ENCODE measurements at places on chromosomes 1 and 21.

DNA sequence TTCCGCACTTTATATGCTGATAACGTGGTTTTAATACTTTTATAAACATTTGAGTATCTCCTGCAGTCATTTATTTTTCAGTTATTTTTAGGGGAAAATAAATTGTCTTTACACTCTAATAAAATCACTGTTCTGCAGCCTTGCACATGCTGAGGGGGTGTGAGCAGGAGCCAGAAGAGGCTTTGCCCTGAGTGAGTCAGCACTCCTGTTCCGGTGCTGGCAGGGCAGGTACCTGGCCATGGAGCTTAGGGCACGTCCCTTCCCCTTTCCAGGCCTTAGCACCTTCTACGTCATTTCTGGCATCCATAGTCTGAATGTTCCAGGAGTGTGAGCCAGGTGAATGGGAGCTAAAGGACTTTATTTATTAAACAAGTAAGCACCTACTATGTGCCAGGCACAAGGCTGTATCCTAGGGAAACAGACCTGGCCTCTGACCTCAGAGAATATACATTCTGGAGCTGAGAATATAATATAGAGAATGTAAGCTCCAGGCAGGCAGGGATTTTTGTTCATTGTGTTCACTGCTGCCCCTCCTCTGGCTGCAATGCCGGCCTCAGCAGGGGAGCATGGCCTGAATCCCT is 402.9 kb downstream of the PTPRU start:
- DNase-seq, result no peak

- peak; percentile 29 for DNase-seq
Observed at GRCh38 chr1:222009105-222009730, 267.3 kb upstream of the DUSP10 start.

DNA sequence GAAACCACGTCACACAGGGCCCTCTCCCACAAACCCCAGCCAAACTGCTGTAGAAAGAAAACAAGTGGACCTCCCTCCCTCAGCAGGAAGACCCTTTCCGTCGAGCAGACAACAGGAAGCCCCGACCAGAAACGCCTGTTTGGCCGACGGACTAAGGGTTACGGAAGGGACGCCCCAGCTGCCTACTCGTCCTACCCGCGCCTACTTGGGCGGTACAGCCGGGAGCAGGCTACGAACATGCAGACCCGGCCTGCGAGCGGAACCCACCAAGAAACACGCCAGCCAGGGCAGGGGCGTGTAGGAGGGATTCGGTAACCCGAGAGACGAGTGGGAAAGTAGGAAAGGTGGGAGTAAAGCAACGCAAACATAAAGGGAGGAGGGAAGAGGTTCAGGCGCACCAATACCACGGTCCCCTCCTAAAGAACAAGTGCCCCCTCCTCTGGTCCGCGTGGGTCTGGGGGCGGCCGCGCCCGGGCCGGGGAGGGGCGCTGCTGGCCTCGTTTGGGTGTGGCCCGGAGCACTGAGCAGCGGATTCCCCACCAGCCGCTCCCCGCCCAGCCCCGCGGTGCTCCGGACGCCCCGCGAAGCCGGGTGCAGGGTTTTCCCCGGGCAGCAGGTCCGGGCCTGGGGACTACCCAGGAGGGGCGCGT is 450 bp downstream of the S100A10 start:
- no peak for DNase-seq

GRCh38 chr1:27877115-27877416 is 4.7 kb downstream of the THEMIS2 start:
- DNase-seq, result no peak

- DNase-seq, result no peak
Observed at GRCh38 chr1:19365721-19366120, 53.6 kb downstream of the SLC66A1 start.

DNA sequence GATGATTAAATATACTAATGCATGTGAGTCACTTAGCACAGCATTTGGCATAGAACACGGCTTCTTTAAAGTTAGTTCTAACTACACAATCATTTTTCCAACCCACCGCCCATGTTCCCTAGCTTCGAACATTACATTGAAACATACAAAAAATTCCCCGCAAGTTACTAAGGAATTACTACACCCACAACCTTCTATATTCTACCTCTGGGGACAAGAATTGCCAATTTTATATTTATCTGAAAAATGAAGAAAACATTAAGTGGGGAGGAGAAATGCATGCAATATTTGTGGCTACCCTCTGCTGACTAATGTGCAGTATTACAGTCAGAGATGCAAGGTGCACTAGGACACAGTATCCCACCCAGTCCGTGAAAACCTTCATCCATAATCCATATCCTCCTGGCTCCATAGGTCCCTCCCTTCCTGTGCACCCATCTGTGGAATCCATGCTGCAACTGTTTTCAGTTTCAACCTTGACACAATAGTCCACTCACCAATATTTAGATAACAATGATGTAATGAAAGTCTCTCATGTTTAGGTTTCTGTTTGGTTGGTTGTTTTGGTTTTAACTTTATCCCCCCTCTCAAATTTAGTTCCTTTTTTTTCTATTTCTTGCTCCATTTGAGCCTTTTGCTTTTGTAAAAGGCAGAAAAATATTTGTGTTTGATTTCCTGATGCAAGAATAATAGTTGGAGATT is 31.6 kb downstream of the RGS5 start:
- DNase-seq, result peak; percentile 42

- DNase-seq, result no peak
Observed at GRCh38 chr1:180358649-180359048, 128.6 kb downstream of the LHX4 start.

- no peak for DNase-seq
Observed at GRCh38 chr1:201781437-201781836, 47.5 kb upstream of the IPO9 start.

DNA sequence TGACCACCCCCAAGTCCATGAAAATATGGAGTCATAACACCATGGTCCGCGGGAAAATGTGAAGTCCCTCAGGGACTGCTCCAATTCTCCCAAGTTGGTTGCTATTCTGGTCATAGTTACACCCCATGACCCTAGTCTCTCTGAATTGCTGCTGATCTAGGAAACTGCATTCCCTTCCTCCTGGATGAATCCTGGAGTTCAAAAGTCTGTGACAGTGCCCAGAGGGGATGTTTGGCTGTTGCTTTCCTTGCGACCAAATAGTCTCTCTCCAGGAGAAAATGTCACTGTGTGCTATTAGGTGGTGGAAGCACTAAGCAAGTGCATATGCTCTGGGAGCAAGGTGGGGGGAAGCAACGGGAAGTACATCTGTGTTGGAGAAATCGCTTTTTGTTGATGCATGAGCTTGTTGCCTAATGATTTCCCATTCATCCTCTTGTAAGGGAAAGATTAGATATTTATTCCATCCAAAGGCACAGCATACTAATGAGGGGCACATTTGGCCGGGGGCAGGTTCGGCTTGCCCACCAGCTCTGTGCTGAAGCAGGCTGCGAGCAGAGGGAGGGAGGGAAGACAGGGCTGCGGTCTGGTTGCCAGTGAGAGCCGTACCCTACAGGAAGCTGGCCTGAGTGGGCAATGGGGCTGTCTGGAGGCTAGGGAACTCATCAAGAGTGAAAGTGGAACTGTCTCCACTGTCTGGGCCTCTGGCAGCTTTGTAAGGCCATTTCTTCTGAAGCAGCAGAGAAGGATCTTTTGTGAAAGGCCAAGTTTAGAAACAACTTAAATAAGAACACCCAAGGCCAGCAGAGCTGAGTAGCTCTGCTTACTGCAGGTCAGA is 27.2 kb downstream of the SYT6 start:
- peak; percentile 40 for DNase-seq

DNA sequence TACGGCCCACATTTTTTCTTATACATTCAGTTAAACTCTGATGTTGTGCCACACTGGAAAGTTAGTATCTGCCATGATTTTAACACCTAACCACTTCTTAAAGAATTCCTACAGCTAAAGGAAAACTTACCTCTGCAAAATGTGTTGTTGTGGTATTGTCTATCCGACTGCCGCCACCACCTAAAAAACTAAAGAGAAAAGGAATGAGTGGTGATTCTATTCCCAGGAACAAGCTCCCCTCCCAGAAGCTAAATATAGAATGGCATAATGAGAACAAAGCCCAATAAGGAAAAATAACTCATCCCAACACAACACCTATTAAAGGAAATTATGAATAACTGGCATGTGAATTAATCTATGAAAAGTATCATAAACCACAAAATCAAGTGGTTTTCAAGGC is 39.5 kb downstream of the RNF115 start:
- no peak for DNase-seq

DNA sequence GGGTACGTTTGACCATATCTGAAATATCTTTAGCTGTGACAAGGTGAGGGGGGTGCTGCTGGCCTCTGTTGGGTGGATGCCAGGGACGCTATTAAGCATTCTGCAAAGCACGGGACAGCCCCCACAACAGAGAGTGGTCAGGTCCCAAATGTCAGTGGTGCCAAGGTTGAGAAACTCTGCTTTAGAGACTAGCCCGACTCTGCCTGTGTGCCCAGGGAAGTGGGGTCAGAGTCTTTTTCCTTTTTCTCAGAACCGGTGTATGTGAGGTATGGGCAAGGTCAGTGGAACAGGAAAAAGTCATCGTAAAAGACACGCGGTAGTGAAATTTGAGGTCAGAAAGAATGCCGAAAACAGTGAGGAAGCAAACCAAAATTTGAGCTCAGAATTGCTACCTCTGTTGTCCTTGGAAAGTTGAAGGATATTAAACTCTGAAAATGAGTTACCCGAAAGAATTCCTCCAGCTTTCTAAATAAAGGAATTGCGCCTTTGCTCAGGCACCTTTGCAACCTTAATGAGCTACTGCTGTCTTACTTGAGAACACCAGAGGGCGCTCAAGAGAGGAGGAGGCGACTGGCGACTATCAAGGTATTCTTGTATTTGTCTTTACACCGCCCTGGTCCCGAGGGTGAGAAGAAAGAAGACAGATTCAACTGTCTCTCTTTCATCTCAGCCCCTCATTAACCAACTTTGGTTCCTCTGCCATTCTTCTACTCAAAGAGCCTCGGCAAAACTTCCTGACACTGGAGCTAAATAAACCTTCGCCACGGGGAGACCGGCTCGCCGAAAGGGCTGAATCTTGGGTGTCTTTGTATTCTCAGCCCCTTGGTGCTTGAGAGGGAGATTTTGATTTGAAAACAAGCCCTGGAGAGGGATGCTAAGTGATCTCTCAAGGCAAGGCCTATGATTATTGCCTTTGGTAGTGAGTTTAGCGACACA is 85.4 kb upstream of the OLIG2 start:
- DNase-seq, result peak; percentile 36

GRCh38 chr21:36790616-36791015 is 91.7 kb downstream of the SIM2 start:
- no peak for DNase-seq

DNA sequence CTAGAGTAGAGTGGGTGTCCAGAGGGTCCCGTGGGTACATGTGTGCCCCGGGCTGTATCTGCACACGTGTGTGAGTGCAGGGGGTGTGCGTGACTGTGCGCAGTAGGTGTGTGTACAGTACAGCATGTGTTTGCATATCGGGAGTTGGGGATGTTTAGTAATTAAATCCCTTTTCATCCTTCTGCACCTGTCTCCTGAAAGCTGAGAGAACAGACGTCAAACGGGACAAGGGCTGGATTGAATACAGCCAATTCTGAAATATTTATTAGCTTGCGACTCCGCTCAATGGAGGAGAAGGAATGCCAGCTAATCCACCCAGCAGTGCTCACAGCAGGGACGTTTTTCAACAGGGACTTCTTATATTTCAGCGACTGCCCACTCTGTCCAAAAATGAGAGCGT is 44.7 kb upstream of the CASZ1 start:
- no peak for DNase-seq

DNA sequence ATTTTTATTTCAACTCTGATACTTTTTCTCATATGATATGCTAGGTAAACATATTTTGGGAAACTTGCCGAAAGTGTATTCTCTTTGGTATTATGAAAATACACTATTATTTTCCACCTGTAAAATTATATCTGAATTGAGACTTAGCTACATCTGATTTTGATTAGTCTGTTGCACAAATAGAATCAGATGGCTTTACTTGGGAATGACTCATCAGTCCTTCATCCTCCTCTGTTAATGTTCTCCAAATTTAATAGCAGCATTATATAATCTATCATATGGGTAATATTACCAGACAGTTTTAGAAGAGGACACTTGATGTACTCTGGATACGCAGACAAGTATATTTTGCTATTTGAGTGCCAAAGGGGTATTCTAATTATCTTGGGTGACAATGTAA is 245.3 kb downstream of the CTH start:
- DNase-seq, result no peak

DNA sequence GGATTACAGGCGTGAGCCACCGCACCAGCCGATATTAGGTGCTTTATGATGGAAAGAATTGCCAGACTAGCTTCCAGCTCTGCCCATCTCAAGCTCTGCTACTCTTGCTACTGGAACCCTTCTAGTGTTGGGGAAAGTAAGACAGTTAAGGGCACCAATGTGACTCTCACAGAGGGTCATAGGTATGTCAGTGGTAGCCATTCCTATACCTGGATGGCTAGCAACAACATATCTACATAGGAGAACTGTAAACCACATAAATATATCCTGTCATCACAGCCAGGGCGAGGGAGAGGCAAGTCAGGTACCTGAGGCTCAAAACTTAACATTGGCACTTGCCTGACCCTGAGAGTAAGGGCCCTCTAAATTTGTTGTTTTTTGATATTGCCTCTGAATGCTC is 1.7 kb upstream of the RHOU start:
- DNase-seq, result no peak

DNA sequence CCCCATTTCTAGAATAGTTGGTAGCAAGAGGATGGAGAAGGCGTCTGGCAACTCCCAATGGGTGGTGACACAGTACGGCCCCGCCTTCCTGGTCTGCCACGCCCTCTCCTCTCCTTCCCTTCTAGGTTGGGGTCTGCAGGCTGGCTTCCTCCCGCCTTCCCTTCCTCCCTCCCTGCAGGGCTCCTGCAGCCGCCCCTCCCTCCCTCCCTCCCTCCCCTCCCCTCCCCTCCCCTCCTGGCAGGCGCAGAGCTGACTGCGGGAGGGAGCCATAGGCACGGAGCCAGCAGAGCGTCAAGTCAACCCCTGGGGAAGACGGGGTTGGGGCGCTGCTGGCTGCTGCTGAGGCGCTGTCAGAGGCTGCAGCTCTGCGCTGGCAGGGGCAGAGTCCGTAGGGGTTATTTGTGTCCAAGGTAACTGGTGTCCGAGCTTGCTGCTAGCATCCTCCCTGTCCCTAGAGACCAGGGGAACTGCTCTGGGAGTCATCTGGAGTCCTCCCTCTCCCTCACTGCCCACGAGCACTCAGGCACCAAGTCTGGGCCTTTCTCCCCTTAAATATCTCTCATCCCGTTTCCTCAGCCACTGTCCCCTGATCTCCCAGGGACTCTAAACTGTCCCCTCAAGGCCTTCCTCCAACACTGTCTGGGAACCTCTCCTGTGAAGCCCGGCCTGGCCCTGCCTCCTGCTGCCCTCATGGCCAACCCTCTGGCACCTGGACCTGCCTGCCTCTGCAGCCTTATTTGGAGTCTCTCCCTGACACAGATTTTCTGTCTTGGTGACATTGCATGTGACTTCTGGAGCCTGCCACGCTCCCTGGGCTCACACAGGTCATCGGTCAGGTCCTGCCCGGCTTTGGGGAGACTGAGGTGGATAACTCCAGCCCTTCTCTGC is 57.4 kb upstream of the ACOT11 start:
- no peak for DNase-seq

DNA sequence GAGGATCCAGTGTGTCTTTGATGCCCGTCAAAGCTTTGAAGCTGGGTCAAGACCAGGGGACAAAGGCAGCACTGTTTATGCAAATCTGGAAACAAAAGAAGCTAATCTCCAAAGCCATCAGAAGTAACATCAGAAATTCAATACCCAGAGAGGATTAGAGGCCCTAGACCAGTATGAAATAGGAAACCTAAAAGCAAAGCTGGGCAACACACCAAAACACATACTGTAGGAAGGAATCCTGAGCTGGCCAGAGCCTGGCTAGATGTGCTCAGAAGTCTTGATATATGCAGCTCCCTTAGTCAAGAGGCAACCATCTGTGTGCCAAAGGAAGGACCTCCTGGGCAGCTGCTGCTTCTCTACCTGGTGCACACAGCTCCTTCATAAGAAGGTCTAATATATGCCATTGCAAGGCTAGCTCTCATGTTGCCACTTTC is 12.3 kb downstream of the COLGALT2 start:
- peak; percentile 69 for DNase-seq
